Fibroblast of mammary gland (primary cell): ENCODE measurements at places on chromosomes 4 and X.

GRCh38 chr4:121898150-121898549 lies 27.9 kb upstream of the BBS7 start:
- no peak for DNase-seq

- DNase-seq, result no peak
Observed at GRCh38 chr4:153113838-153114105, 90.5 kb upstream of the TRIM2 start.

- no peak for DNase-seq
Observed at GRCh38 chr4:997375-998071, 4.3 kb upstream of the SLC26A1 start.

- DNase-seq, result no peak
Observed at GRCh38 chr4:111989817-111990216, 155.4 kb upstream of the FAM241A start.

- no peak for DNase-seq
Observed at GRCh38 chr4:95066050-95066449, 308.3 kb downstream of the BMPR1B start.

DNA sequence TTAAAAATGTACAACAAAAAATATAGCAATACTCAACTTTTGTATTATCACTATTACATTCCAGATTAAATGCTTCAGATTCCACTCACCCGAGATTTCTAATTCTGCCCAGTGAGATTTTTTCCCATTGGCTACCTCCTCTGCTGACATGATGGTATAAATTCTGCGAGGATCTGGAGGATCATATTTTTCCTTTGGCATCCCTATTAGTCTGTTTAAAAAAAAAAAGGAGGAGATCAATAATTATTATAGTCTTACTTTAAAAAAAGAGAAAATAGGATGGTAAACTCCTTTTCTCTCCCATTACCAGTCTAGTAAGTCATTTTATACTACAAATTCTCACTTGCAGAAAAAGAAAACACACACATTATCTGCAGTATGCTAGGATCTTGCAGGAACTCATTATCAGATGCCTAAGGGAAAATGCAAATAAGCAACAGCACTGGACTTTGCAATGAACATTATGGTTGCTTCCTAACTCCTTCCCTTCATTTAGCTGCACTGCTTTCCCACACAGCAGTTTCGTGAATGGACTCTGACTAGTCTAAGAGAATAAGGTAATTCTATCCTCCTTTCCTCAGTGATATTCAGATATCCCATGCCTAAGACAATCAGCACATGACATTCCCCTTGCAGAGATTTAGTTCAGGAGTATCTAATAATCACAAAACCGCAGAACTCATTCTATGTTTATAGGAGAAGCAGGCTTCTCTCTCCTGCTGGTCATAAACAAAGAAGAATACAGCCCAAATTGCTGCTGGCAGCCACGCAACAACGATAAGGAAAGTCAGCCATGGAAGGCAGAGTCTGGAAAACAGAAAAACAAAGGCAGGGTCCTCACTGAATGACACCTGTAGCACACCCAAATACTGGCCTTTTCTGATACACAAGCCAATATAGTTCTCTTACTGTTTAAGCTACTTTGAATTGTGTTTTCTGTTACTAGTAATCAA lies 42.7 kb downstream of the CNOT6L start:
- no peak for DNase-seq
